Psoas muscle (tissue), 8 donors: ENCODE measurements at places on chromosomes 1 and 21. TPM values are rescaled to one million over a fixed set of nuclear protein-coding genes. Genes with fewer than 3 reads are reported as not detected.

DNA sequence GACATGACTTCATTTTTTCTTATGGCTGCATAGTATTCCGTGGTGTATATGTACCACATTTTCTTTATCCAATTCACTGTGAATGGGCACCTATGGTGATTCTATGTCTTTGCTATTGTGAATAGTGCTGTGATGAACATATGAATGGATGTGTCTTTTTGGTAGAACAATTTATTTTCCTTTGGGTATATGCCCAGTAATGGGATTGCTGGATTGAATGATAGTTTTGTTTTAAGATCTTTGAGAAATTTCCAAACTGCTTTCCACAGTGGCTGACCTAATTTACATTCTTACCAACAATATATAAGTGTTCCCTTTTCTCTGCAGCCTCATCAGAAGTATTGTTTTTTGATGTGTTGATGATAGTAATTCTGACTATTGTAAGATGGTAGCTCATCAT is 361.7 kb upstream of the SGIP1 start:
- no peaks in the 10 kb centered on the region for H3K4me1 ChIP-seq
- H3K4me3 ChIP-seq, result no peak overlapping the region
- H3K27me3 ChIP-seq, result no peaks in the 10 kb centered on the region
- no peaks in the 10 kb centered on the region for H3K36me3 ChIP-seq
- H3K27ac ChIP-seq, result no peak overlapping the region

GRCh38 chr1:2972011-2972878 is 49.0 kb upstream of the ACTRT2 start:
- no peak for DNase-seq
- no peaks in the 10 kb centered on the region for H3K4me1 ChIP-seq
- no peaks in the 10 kb centered on the region for H3K36me3 ChIP-seq
- H3K27ac ChIP-seq, result no peak overlapping the region
- peaks cover 14% of the 10 kb centered on the region for H3K27me3 ChIP-seq

ACTA1 gene
- 17,090 TPM for total RNA-seq

PAQR6 gene
- 0.86 TPM for total RNA-seq

TRAF3IP3 gene
- total RNA-seq, result 1.8 TPM

HSPG2 gene
- 168 TPM for total RNA-seq

SELP gene
- total RNA-seq, result 1.3 TPM
